IgD-negative memory B cell (primary cell): ENCODE measurements at places on chromosomes 5 and 9. TPM values are rescaled to one million over a fixed set of nuclear protein-coding genes. Genes with fewer than 3 reads are reported as not detected.

WDR36 gene
- polyA plus RNA-seq: 19.8 TPM

GLRA1 gene
- polyA plus RNA-seq: not detected

CARD9 gene
- 0.26 TPM for polyA plus RNA-seq

GCNT1 gene
- 4.6 TPM for polyA plus RNA-seq

KIAA0825 gene
- polyA plus RNA-seq: 0.84 TPM

OR1L8 gene
- not detected for polyA plus RNA-seq

PCDHGA12 gene
- polyA plus RNA-seq: 0.59 TPM

SREK1IP1 gene
- polyA plus RNA-seq: 23.4 TPM

MRPS2 gene
- 65.7 TPM for polyA plus RNA-seq

PFN3 gene
- polyA plus RNA-seq: not detected

ALDH1A1 gene
- 0.10 TPM for polyA plus RNA-seq

CCL21 gene
- not detected for polyA plus RNA-seq

NDST1 gene
- polyA plus RNA-seq: 3.1 TPM

TUSC1 gene
- polyA plus RNA-seq: 0.84 TPM

FBP2 gene
- not detected for polyA plus RNA-seq

PCDHGA6 gene
- 0.08 TPM for polyA plus RNA-seq

CER1 gene
- polyA plus RNA-seq: not detected

FABP6 gene
- not detected for polyA plus RNA-seq

ANKRD20A1 gene
- not detected for polyA plus RNA-seq

MLLT3 gene
- polyA plus RNA-seq: 3.2 TPM

DNAI1 gene
- polyA plus RNA-seq: not detected

PPP3R2 gene
- polyA plus RNA-seq: not detected

PTPRD gene
- polyA plus RNA-seq: not detected

IL3 gene
- polyA plus RNA-seq: not detected

FBP1 gene
- 7.1 TPM for polyA plus RNA-seq

DNAH5 gene
- polyA plus RNA-seq: not detected

CDH9 gene
- not detected for polyA plus RNA-seq

RLN1 gene
- 0.66 TPM for polyA plus RNA-seq

CDX1 gene
- not detected for polyA plus RNA-seq

UGT3A1 gene
- polyA plus RNA-seq: not detected

NUTM2G gene
- polyA plus RNA-seq: 0.19 TPM

DMRT2 gene
- not detected for polyA plus RNA-seq

OR4F3 gene
- not detected for polyA plus RNA-seq

CYSRT1 gene
- polyA plus RNA-seq: not detected

GABRA1 gene
- not detected for polyA plus RNA-seq

ADAMTS19 gene
- polyA plus RNA-seq: not detected

LRRC70 gene
- not detected for polyA plus RNA-seq

ZNF879 gene
- polyA plus RNA-seq: 2.7 TPM

ARSI gene
- not detected for polyA plus RNA-seq

IL13 gene
- polyA plus RNA-seq: not detected

SLC36A3 gene
- not detected for polyA plus RNA-seq

C7 gene
- not detected for polyA plus RNA-seq

HSPB3 gene
- polyA plus RNA-seq: not detected

OGN gene
- 0.33 TPM for polyA plus RNA-seq

ARID3C gene
- not detected for polyA plus RNA-seq

F2R gene
- polyA plus RNA-seq: 1.2 TPM

RNF208 gene
- not detected for polyA plus RNA-seq

PDLIM4 gene
- polyA plus RNA-seq: not detected

SHOC1 gene
- not detected for polyA plus RNA-seq

DMRTA1 gene
- not detected for polyA plus RNA-seq

PLAC8L1 gene
- not detected for polyA plus RNA-seq

PCDHA1 gene
- polyA plus RNA-seq: not detected

PTGS1 gene
- polyA plus RNA-seq: 17.5 TPM

CCDC69 gene
- polyA plus RNA-seq: 75.5 TPM

FOXD4 gene
- not detected for polyA plus RNA-seq

CDC20B gene
- not detected for polyA plus RNA-seq
